Stimulated activated CD8-positive, alpha-beta memory T cell treated with anti-CD3 and anti-CD28 coated beads, Interleukin-4, amount 100 ng/mL, for 48 hours (primary cell): ENCODE measurements at places on chromosomes 12 and 14.

- no peak for DNase-seq
Measured at GRCh38 chr12:13875744-13876143, 105.7 kb downstream of the GRIN2B start.

DNA sequence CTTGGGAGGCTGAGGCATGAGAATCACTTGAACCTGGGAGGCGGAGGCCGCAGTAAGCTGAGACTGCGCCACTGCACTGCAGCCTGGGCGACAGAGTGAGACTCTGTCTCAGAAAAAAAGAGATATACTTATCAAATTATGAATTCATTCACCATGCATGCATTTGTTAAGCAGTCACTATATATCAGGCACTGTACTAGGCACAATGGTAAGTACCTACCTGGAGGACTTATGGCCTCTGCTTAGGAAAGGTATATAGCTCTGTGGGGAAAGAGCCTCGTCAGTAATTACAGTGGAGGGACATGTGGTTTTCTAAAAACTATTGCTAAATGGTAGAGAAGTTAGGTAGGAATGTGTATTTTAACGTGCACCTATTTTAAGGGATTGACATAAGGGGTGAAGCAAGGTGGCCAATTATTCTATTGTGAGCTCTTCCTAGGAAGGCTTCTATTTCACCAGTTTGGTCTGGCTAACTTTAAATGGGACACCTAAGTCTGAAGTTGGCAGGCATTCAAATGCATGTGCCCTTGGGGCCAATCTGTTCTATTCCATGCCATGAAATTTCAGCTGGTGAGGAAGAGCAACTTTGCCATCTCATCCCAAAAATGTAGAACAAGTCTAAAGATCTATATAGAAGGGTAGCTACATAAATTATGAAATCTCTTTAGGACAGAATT lies 15.0 kb downstream of the TCP11L2 start:
- DNase-seq = no peak

DNA sequence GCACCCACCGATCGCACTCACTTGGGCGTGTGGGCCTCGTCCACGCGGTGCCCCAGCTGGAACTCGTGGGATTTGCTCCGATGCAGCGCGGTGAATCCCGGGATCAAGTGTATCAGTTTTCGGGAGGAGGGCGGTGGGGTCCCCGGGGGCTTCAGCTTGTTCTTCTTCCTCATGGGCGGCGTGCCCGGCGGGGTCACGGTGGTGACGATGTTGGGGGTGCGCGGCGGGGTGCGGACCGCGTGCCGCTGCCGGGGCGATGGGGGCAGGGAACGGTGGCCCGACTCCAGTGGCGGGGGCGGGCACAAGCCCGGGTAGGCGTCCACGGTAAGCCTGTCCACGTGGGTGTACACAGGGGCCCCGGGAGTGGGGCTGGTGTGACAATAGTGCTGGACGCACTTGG lies 207.8 kb downstream of the KSR2 start:
- no peak for DNase-seq

DNA sequence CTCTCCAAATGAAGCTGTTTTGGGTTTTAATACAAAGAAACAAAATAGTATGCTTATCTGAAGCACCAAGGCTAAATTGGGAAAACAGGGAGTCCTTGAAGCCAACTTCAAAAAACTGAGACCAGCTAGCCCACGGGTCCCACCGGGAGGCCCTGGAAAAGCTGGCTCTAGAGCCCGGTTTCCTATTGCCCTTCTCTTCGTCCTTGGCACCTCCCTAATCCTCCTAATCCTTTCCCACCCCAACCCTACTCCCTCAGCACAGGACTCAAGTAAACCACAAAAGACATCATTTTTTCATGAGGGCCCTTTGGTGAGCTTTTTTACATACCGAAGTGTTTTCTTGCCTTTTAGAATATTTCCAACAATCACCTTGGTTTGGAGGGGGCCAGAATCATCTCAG lies 11.3 kb downstream of the LRRC74A start:
- no peak for DNase-seq

- DNase-seq = no peak
Measured at GRCh38 chr12:89334548-89335169, 17.6 kb downstream of the DUSP6 start.

DNA sequence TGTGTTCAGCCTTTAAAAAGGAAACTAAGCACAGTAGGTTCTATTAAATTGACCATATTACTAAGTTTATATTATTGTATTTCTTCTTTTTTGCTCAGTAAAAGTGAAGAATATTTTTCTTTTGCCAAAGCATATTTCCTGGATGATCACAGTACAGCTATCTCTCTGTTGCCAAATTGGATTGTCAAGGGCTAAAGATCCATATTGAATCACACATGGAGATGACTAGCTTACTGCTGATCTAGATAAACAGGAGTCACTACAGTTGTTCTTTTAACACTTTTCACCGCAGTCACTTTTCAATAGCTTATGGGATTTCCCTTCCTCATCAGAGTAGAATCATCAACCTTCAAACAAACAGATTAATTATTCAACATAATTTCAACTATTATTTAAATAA lies 78.6 kb downstream of the LRRC9 start:
- DNase-seq = no peak

- no peak for DNase-seq
Measured at GRCh38 chr14:23153851-23154796, 29.3 kb downstream of the SLC7A8 start.

DNA sequence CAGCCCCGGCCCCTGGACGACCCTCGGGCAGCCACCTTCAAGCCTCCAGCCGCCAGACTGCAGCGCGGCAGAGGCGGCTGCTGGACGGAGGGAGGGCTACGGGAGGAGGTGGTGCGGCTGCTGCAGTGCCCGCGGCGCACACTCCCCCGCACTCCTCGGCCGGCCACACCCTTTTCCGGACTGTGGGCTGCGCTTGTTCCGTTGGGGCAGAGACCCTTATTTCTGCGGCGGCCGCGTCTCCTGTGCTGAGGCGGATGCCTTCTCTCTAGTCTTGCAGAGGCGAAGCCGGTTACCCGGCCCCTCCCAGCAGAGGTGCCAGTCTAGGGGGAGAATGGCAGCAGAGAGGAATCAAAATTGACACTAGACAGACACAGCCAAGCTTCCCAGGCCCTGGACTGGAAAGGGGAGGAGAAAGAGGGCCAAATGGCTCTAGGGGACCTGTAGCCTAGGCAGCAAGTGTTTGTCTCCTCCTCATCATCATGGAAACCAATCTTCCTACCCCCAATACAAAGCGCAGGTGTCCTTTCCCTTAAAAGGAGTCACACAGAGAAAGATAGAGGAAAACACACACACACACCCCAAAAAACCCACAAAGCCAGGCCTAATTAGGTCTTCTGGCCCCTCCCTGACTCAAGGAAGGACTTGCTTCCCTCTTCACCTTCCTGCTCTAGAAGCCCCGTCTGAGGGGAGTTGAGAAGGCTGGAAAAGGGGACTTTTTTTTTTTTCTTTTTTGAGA lies 1.3 kb downstream of the ESYT1 start:
- peak; percentile 83 for DNase-seq

DNA sequence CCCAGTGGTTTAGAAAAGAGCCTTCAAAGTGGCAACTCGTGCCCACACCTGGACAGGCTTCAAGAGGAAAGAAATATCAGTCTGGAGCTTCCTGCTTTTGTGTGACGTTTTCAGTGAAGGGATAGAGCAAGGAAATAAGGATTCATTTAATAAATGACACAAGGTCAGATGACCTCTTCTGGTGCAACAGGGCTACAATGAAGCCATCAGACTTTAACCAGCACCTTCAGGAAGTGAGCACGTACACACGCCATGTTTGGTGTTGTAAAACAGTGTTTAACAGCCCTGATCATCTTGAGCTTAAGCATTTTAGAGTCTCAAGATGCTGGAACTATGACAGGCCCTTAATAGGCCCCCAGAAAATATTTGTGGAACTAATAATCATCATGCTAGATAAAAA lies 59.1 kb downstream of the CCDC60 start:
- DNase-seq = no peak

DNA sequence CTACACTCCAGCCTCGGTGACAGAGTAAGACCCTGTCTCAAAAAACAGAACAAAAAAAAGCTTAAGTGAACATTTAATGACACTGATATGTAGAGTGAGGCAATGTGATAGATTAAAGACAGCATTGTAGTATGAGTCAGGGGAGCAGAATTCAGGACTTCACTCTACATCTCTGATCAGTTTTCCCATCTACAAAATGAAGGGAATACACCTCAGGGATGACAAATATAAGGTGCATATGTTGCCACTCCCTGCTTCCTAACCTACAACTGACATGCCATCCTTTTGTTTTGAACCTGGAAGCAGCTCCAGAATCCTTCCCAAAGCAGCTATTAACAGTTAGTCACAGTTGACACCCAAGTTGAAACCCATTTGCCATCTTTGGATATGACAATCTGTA lies 30.9 kb upstream of the STRN3 start:
- no peak for DNase-seq

DNA sequence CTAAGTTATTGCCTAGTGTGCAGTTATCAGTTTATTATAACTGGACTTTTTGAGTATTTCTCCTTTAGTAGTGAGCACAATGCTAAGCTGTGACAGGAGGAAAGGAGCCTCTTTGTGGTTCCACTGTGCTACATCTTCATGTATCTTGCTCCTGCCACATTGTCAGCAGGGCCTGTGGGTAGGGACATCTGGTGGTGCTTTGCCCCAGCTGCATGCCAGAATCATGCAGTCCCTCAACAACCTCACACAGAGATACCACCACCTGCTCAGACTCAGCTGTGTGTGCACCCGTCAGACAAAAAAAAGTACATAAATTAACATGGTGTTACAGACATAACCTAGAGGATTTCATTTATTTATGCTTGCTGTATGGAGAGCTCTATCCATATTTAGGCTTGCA lies 51.1 kb downstream of the MIS18BP1 start:
- DNase-seq = peak; percentile 31

DNA sequence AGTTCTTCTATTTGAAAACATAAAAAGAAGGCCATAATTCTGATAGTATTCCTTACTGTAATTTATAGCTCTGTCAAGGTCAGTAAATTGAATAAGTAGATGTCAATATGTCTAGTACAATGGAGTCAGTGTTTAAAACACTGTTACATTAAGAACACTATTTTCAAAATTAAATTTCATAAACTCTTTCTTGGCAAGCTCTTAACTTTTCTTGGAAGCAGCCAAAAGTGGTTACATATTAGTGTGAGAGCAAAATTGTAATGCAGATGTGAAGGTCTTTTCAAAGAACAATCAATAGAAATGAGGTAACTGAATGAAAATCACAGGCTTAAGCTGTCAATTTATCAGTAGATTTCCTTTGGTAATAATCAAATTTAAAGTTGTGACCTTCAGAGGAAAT lies 722.4 kb upstream of the NOVA1 start:
- no peak for DNase-seq

GRCh38 chr14:61188978-61189808 lies 91.9 kb downstream of the TMEM30B start:
- DNase-seq = peak; percentile 59

GRCh38 chr14:36845356-36846012 lies 183.8 kb downstream of the PAX9 start:
- no peak for DNase-seq

DNA sequence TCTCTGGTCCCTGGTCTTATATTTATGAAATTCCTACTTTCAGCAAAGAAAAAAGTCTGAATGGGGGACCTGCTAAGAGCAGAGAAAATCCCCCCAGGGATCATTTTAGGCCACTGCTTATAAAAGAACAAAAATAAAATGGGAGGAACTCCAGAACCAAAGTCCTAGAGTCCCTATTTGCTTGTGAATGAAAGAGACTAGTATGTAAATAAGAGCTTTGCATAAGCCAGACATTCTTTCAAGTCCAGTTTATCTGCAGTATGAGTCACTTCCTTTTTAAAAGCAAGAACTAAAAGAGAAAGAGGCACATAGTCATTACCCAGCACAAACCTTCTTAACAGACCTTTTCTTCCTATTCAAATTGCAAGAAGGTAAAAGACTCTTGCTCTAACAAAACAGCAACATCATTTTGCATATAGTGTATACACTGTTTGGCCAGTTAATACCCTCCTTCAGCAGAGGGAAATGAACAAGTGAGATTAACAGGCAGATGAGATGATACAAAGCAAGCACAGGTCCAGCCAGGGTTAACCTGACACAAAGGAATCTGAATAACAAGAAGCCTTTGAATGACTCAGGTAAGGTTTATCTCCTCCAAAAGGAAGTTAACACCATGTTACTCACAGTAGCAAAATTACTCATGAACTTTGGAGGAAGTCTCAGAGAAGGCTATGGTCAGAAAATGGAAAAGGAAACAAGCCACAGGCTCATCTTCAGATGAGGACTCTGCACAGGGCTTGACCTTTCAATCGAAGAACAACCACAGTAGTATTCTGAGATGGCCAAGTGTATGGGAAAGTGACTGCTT lies 87.3 kb downstream of the PHLDA1 start:
- no peak for DNase-seq

DNA sequence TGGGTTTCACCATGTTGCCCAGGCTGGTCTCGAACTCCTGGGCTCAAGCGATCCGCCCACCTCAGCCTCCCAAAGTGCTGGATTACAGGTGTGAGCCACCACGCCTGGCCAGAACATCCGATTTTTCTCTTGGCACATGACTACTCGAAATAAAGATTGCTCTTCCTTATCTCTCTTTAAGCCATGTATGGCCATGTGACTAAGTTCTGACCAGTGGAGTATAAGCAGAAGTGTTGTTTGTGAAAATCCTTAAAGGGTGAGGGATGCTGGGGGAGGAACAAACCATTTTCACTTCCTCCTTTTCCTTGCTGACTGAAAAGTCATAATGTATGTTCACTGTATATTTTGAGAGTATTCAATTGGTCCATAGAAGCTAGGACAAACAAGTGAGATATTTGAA lies 50.7 kb upstream of the ATF7IP start:
- DNase-seq = no peak

DNA sequence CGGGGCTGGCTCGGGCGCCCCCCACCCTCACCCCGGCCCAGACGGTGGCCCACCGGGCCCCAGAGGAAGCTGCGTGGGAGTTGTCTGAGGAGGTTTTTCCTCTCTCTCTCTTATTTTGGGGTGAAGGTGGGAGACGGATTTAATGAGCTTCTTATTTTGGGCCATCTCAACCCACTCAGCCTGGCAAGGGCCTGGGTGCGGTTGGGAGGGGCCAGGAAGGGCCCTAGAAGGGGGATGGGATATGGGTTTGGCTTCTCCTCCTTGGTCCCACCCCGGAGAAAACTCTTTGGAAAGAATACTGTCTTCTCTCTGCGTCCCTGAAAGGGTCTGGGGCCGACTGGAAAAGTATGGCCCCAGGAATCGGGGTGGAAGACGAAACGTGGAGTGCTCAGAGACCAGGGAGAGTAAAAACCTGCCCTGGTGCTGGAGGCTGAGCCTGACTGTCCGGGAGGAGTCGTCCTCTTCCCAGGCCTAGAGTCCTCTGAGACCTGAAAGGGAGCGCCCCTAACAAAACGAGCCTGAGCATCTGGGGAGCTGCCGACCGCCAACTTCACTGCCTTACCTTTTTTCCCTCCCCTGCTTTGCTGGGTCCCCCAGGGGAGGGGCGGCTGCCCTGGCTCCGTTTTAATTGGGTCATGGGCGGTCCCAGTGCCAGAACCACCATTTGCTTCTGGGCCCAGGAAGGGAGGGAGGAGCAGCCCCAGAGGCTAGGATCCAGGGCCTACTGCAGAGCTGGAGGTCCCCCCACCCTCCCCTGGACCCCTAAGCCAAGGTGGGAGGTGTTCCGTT lies 1.6 kb downstream of the MMP14 start:
- no peak for DNase-seq

GRCh38 chr12:32155961-32156529 lies 49.4 kb downstream of the BICD1 start:
- no peak for DNase-seq

- no peak for DNase-seq
Measured at GRCh38 chr12:85058339-85058738, 22.2 kb downstream of the LRRIQ1 start.

- DNase-seq = no peak
Measured at GRCh38 chr12:112126000-112126438, 659 bp downstream of the TRAFD1 start.
